Stimulated activated effector memory CD8-positive, alpha-beta T cell treated with anti-CD3 and anti-CD28 coated beads, Interleukin-12 subunit alpha, Interleukin-12 subunit beta, amount 100 ng/mL, for 72 hours (primary cell): ENCODE measurements at places on chromosomes 7 and 10.

GRCh38 chr10:87860156-87860795 is 3.1 kb downstream of the KLLN start:
- DNase-seq, result no peak

DNA sequence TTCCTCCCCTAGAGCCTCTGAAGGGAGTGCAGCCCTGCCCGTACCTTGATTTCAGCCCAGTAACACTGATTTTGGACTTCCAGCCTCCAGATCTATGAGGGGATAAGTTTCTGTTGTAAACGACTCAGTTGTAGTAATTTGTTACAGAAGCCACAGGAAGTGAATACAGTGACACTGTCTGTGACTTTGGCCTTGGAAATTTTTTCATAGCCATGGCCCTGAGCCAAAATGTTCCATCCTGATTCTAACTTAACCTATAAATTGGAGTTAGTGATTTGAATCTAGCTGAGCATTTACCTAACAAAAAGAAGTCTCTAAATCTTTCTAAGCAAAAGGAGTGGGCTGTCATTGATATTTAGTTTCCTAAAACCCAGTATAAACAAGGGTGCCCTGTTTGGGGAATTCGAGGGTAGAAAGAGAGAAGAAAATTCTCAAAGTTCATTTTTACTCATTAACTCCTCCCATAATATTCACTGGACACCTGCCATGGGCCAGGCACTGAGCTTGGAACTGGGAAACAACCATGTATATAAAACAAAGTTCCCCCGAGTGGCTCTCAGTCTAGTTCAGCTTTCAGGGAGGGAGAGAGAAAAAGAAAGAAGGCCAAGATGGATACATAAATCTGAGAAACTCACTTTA is 162.3 kb downstream of the SKIDA1 start:
- DNase-seq, result no peak

DNA sequence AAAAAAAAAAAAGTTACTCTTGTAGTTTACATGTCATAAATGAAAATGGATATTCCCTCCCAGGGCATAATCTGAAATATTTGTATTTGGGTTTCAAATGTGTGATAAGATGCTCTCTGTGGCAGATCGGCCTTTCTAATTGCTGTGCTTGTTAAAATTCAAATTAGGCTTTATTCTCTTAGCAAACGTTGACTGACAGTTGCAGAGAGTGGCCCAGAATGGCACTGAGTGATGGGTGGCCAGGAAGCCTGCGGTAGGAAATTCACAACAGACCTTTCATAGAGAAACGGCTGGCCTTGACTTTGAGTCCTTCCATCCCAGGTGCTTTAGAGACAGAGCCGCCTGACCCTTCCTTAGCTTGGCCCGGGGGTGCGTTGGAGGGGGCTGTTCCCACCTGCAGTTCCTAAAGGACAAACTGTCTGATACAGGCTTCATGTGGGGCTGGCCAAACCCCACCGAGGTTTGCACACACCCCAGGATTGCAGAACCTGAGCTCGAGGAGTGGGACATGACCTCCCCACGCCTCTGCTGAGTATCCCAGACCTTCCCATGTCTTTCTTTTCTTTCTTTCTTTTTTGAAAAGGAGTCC is 152.7 kb downstream of the CUX1 start:
- no peak for DNase-seq

- DNase-seq, result no peak
Measured at GRCh38 chr7:90238022-90238421, 7.0 kb upstream of the CFAP69 start.

GRCh38 chr7:18515067-18515466 is 19.5 kb downstream of the HDAC9 start:
- DNase-seq, result no peak

GRCh38 chr7:92769394-92769699 is 67.0 kb downstream of the CDK6 start:
- no peak for DNase-seq

DNA sequence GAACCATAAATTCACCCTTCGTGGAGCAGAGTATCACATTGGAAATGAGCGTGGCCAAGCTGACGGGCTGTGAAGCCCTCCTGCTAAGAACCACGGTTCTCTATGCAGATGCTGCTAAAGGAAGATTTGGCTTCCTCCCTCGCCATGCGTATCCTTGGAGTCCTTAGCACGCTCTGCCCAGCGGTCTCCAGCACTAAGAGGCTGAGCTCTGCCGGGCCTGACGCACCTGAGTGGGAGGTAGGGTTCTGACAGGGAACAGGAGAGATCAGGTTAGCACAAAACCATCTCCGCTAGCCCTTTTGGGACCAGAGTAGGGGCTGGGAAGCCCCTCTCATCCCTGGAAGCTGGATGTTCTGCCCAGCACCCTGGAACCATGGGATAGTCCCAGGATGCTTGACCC is 225.8 kb downstream of the KCNMA1 start:
- DNase-seq, result no peak

GRCh38 chr7:96285579-96285978 is 36.3 kb downstream of the SLC25A13 start:
- DNase-seq, result no peak

- DNase-seq, result no peak
Measured at GRCh38 chr7:141156407-141156806, 82.5 kb downstream of the TMEM178B start.

GRCh38 chr10:22856444-22857074 is 71.3 kb upstream of the ARMC3 start:
- DNase-seq, result no peak

GRCh38 chr7:36677769-36678437 is 46.4 kb downstream of the AOAH start:
- peak; percentile 80 for DNase-seq

GRCh38 chr10:121854809-121855445 is 72.9 kb downstream of the ATE1 start:
- DNase-seq, result no peak

- peak; percentile 42 for DNase-seq
Measured at GRCh38 chr10:114304571-114305421, 65.7 kb downstream of the VWA2 start.
